ENCODE measurements at places on chromosomes 13 and 19. TPM values are rescaled to one million over a fixed set of nuclear protein-coding genes. Genes with fewer than 3 reads are reported as not detected.

Gene BST2
- total RNA-seq: 1.3 TPM

Gene COL4A1
- 165 TPM for total RNA-seq

Gene EDNRB
- 11.2 TPM for total RNA-seq

Gene STAP2
- 7.2 TPM for total RNA-seq

Gene PCDH8
- total RNA-seq: 0.05 TPM

Gene FGF21
- total RNA-seq: 1.8 TPM

Gene MRI1
- total RNA-seq: 80.2 TPM

Gene SLC8A2
- total RNA-seq: not detected

Gene ZNF460
- 61.4 TPM for total RNA-seq

Gene MATK
- total RNA-seq: not detected

Gene LAIR1
- total RNA-seq: not detected

Gene KLHL1
- 0.03 TPM for total RNA-seq

Gene ZNF222
- total RNA-seq: 8.8 TPM

Gene GJB6
- not detected for total RNA-seq

Gene CDX2
- total RNA-seq: 0.94 TPM

Gene LMTK3
- 0.37 TPM for total RNA-seq

Gene TEX29
- not detected for total RNA-seq

Gene RBM42
- 86.8 TPM for total RNA-seq

Gene RPS28
- 1,378 TPM for total RNA-seq

Gene ZNF93
- total RNA-seq: 7.7 TPM

Gene THSD1
- 1.4 TPM for total RNA-seq

Gene CCDC61
- total RNA-seq: 6.5 TPM

Gene LSR
- 3.6 TPM for total RNA-seq

Gene FFAR2
- total RNA-seq: not detected

Gene CEACAM20
- not detected for total RNA-seq

Gene KIR3DL1
- total RNA-seq: not detected

Gene FAAP24
- 5.7 TPM for total RNA-seq

Gene TRAPPC2B
- 12.4 TPM for total RNA-seq

Gene USF2
- total RNA-seq: 160 TPM

Gene ZNF225
- total RNA-seq: 5.5 TPM

Gene SERPINE3
- total RNA-seq: not detected

Gene CSNK1A1L
- not detected for total RNA-seq

Gene SBNO2
- 64.7 TPM for total RNA-seq

Gene CNMD
- not detected for total RNA-seq

Gene ZNF653
- total RNA-seq: 14.3 TPM

Gene ABHD17A
- 73.1 TPM for total RNA-seq

Gene ZNF763
- 0.42 TPM for total RNA-seq

Gene LENG9
- total RNA-seq: 12.7 TPM

Gene IGFL2
- total RNA-seq: 0.08 TPM

Gene CRLF1
- total RNA-seq: 9.8 TPM

Gene AMER2
- not detected for total RNA-seq

Gene ELOF1
- total RNA-seq: 100 TPM

Gene UQCRFS1
- total RNA-seq: 33.2 TPM

Gene LIPE
- total RNA-seq: 3.9 TPM

Gene SCGB2B2
- 0.05 TPM for total RNA-seq

Gene TEX26
- not detected for total RNA-seq

Gene BCL3
- total RNA-seq: 8.3 TPM

Gene MCF2L
- total RNA-seq: 25.4 TPM

Gene CEBPA
- total RNA-seq: 1.1 TPM

Data from A375 (cell line).